ENCODE measurements at places on chromosomes 2 and 18.

DNA sequence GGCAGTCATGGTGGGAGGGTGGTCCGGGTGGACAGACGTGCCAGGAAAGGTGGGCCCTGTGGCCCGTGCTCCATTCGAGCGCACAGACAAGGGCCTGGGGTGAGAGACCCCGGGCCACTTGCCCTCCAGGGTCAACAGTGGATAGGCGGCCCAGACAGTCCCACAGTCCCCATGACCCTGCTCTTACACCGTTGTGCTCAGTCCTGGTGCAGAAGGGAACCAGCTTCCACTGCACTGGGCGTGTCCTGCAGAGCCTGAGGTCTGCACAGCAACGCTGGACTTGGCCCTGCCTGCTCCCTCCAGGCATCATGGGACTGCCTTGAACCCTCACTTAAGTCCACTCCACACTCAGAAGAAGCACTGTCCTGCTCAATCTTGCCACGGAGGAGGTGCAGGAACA is 52.0 kb downstream of the PXDN start:
- no peak for DNase-seq

DNA sequence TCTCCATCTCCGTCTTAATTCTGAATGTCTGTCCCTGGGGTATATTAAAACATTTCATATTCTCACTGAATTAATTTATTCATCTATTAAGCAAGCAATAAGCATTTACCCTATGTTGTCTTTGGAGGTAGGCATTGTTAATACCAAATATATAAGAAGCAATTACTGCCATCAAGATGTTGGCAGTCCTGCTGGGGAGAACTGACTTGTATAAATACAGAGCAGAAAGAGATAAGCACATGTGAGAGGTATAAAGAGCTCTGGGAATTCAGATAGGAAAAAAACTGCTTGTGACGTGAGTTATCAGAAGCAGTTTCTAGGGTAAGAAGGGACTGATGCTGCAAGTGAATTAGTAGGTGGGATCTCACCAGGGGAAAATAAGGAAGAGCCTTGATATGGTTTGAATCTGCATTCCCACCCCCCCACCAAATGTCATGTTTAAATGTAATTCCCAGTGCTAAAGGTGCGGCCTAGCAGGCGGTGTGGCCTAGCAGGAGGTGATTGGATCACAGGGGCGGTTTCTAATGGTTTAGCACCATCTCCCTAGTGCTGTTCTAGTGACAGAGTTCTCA is 286.8 kb downstream of the RAD51AP2 start:
- DNase-seq, result no peak

GRCh38 chr2:29977284-29977683 is 55.9 kb upstream of the ALK start:
- DNase-seq, result no peak

DNA sequence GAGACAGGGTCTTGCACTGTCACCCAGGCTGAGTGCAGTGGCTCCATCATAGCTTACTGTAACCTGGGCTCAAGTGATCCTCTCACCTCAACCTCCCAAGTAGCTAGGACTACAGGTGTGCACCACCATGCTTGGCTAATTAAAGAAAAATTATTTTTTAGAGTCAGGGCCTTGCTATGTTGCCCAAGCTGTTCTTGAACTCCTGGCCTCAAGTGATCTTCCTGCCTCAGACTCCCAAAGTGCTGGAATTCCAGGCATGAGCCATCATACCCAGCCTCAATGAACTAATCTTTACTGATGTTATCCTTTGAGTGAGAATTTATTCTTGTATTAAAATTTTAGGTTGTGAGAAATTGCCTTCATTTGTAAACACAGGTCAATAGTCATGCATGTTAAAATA is 27.0 kb upstream of the CD28 start:
- no peak for DNase-seq

DNA sequence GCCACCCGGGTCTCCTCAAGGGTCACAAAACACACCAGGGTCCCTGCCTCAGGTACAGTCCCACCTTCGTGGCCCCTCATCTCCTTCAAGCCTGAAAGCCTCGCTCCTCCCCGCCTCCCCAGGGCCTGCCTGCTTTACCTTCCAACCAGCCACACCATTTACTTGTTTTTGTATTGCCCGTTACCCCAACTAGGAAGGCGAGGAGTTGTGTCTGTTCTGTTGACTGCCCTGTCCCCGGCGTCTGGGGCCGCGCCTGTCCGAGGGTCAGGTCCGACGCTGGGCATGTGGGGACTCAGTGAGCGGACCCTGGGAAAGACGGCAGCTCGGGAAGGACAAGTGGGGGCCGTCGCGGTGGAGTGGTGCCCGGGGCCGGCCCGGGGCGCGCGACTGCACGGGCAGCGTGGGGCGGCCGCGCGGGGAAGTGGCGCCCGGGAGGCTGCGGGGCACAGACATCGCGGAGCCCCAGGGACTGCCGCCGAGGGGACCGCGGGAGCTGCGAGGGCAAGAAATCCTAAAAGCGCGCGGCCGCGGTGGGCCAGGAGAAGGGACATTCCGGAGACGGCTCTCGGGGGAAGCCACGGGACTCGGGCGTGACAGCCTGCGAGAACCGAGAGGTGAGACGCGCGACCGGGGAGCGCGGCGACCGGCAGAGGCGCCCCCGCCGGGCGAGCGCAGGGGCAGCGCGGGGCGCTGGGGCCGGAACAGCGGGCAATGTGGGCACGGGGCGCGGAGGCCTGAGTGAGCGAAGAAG is 797 bp upstream of the GRHL1 start:
- no peak for DNase-seq

DNA sequence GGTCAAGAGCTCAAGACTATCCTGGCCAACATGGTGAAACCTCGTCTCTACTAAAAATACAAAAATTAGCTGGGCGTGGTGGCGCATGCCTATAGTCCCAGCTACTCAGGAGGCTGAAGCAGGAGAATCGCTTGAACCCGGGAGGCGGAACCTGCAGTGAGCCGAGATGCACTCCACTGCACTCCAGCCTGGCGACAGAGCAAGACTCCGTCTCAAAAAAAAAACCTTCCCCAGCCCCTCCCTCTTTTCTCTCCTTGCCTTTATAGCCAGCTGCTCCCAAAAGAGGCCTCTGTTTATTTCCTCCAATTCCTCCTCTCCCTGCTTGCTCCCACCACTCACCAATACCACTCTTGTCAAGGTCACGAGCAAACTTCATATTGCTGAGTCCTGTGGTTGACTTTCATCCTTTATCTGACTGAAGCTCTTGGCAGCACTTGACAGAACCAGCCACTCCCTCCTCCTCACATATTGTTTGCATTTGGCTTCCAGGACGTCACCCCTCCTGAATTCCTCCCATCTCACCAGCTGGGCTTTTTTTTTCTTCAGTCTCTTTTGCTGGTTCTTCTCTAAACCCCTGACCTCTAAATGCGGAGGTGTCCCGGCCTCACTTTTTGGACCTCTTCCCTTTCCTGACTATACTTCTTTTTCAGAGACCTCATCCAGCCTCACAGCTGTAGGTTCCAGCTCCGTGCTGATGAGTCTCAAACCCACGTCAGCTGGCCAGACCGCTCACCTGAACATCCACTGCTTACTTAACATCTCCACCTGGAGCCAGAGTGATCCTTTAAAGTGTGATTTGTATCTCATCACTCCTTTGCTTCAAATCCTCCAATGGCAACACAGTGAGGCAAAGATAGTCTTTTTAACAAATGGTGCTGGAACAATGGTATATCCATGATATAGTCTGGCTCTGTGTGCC is 84.6 kb upstream of the CAB39 start:
- DNase-seq, result no peak

DNA sequence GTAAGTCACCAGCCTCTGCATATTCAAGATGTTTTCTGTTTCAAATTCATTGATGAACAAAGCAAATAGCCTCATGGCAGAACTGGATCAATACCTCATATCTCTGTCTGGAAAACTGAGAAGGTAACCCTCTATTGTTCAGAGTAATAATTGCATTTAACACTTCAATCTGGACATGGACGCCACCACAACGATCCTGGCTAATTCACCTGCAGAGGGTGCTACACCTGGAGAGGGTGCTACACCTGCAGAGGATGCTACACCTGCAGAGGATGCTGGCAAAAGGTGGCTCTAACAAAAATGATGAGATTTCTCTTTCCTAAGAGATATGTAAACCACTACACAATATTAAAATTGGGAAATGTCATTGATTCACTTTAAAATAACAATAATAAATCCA is 183.1 kb upstream of the HNRNPA3 start:
- DNase-seq, result no peak

- DNase-seq, result no peak
Measured at GRCh38 chr18:65754121-65754520, 3.3 kb downstream of the CDH7 start.

GRCh38 chr2:65402780-65403528 is 29.4 kb downstream of the SPRED2 start:
- DNase-seq, result no peak

GRCh38 chr2:152445791-152446201 is 110.8 kb downstream of the FMNL2 start:
- no peak for DNase-seq

DNA sequence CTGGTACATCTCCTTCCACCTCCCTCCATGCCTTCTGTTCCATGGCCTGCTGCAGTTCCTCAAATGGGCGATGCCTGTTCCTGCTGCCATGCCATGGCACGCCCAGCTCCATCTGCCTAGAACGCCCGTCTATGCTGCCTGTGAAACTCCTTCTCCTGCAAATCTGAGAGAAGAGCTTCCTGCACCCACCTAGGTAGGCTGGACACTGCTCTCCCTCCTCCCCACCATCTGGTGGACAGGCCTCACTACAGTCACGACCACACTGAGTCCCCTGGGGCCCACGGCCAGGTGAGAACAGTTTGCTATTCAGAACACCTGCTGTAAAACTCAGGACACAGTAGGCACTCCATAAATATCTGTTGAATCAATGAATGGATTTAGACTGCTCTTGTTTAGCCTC is 92.4 kb downstream of the LAMA1 start:
- DNase-seq, result no peak

GRCh38 chr2:127413782-127414637 is 4.2 kb upstream of the PROC start:
- DNase-seq, result no peak

GRCh38 chr2:102059151-102059550 is 67.4 kb downstream of the IL1R2 start:
- no peak for DNase-seq

GRCh38 chr18:23523429-23524212 is 20.3 kb downstream of the RMC1 start:
- DNase-seq, result no peak

- DNase-seq, result no peak
Measured at GRCh38 chr2:138956116-138956515, 175.9 kb upstream of the NXPH2 start.

DNA sequence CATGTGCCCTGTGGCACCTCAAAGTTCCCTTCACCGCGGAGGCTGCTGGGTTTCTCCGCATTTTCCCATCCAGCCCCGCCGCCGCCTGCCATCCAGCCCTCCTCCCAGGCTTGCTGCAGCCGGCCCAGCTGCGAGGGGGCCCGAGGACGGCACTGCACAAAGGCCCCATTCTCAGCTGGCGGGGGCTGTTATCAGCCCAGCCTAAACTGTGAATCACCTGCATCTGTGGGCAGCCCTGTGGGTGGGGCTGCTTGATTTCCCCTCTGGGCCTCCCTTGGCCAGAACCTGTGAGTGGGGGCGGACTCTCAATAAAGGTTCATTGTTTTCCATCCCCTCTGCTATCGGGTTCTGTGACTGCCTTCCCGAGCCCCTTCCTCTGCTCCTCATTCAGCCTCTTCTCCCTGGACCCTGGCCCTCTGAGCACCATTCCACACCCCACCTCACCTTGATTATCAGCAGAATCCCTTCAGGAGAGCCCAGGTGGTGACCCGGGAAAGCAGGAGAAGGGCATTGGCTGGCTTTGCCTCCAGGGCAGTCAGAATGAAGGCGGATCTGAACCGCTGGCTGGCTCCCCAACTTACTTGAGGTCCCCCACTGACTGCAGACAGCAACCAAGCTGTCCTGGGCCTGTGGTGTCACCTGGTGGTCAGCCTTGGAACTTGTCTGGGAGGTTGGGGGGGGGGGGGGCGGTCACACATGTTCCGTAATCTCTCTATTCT is 204.5 kb downstream of the ZFP36L2 start:
- no peak for DNase-seq

GRCh38 chr2:20551945-20552328 is 99.0 kb downstream of the HS1BP3 start:
- DNase-seq, result no peak

GRCh38 chr2:172415865-172416183 is 11.6 kb upstream of the ITGA6 start:
- no peak for DNase-seq

All from stimulated activated CD8-positive, alpha-beta memory T cell treated with anti-CD3 and anti-CD28 coated beads, Interleukin-15, amount 100 ng/mL, for 24 hours (primary cell).